ENCODE measurements at places on chromosomes 6 and 20. TPM values are rescaled to one million over a fixed set of nuclear protein-coding genes. Genes with fewer than 3 reads are reported as not detected.

Gene HLA-DRA
- total RNA-seq = 2.8 TPM

Gene PLCB1
- total RNA-seq = 17.5 TPM

Gene KIAA1586
- 17.6 TPM for total RNA-seq

Gene KHDC1
- total RNA-seq = 7.7 TPM

Gene SLC35D3
- total RNA-seq = 0.37 TPM

Data from WTC11 (cell line).